ENCODE measurements at places on chromosomes 4 and X.
A peak's percentile ranks its signal among the peaks of the same experiment; 100 is the strongest.

DNA sequence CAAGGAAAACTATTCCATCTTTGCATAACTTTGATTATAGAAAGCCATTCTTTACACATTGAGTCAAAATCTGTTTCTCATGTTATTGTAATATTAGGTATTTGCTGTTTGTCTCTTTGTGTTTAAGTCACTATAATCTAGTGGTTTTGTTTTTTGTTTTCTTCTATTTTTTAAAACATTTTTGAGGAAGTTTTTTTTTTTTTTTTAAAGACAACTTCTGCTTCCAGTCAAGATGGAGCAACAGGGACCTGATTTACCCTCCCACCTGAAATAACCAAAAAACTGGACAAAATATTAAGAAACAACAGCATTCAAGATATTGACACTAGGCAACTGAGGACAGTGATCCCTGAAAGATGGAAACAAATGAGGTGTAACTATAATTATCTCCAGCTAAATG, 18.4 kb upstream of the NSUN7 start:
- DNase-seq = no peak

DNA sequence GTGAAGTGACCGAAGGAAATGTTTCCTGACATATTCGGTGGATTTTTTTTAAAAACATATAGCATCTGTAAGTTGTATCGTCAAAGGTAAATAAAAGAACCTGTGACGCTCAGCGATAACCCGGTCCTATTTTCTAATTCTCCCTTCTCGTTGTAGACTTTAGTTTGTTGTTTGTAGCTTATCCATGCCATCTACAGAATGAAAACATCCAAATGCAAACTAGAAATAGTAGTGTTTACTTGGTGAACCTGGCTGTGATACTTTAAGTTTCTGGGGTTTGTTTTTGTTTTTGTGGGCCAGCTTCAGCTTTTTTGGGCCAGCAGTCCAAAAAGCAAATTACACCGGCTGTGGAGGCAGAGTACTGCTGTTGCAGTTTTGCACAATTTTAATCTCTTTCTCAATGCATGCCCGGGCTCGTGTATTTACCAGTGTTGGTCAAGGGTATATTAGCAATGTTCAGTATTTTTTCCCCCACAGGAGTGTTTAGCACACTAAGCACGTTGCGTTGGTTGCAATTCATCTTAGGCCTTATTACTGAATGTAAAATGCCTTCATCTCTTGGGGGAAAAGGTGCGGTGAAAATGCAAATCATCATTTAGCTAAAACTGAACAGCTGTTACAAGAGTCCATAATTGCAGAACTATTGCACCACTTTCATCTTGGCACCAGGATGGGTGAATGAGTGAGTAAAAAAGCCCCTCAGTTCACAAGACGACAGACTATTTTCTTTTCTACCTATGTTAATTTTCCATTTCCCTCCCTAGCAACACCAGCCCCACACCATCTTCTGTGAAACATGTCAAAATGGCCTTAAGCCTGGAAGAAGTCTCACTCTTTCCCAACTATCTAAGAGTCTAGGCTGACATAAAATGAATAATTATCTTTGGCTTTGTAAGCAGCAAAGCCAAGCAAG, 1.7 kb upstream of the CNOT6L start:
- DNase-seq = peak; percentile 12

GRCh38 chrX:101931488-101932248, at the start of gene ZMAT1:
ZMAT1 (minus strand) TSS chrX:101932027; CDS start chrX:101932008, 19 bp downstream.
- DNase-seq = peak; percentile 62

GRCh38 chr4:174912919-174913543, 5.1 kb upstream of the ADAM29 start:
- DNase-seq = no peak

- DNase-seq = no peak
These were observed 653.8 kb upstream of the CPEB2 start for GRCh38 chr4:14348506-14348905.

DNA sequence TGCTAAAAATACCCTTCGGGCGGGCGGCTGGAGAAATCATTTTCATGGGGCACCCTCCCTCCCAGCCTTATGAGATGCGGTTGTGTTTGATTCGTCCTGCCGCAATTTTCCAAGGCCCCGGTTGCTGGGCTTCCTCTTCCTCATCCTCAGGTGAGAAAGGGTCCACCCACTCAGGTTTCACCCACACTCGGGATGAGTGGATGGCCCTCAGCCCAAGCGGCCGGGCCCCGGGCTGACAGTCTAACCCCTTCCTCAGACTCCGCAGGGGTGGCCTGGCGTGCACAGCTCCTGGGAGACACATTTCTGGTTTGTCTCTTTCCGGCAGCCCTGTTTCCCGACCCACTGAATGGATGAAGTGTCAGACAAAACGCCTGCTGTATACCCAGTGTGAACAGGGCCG, 116.5 kb upstream of the LRPAP1 start:
- no peak for DNase-seq

GRCh38 chr4:148116264-148116663, 325.9 kb downstream of the NR3C2 start:
- no peak for DNase-seq

DNA sequence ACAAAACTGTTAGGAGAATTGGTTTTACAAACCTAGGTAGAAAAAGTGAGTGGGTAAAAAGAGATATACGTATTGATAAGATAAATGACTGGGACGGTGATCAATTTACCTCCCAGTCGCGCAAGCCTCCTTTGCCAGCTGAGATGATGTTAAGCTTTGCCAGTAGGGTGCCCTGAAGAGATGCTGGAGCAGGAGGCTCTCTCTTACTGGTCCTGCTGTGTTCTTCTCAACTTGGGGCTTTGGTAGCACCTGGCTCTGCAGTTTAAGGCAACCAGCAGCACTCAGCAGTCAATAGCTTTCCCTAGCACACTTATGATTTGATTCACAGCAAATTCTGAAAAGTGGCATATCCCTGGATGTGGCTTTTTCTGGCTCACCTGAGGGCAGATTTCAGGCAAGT, 1461.7 kb downstream of the ADGRL3 start:
- no peak for DNase-seq

GRCh38 chrX:14873676-14874049, 442 bp downstream of the MOSPD2 start:
- no peak for DNase-seq

DNA sequence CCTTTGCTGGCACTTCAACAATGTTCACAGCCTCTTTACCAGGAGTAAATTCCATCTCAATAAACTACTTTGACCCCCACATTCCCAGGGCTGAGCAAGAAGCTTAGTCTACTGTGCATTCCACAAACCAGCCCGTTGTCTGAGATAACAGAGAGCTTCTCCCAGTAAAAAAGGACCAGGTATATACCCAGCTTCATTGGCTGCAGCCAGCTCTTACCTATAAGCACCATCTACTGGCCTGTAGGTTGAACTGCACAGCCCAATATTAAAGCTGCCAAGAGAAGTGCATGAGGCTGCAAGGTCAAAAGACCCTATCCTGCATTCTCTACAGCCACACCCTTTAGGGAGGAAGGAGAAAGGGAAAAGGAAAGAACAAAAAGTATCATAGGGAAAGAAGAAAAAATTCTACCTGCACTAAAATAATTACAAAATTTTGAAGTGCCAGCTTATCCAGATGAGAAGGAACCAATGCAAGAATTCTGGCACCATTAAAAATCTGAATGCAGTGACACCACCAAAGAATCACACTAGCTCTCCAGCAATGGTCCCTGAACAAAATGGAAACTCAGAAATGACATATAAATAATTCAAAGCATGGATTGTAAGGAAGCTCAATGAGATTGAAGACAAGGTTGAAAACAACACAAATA, 45.7 kb upstream of the INTU start:
- no peak for DNase-seq

DNA sequence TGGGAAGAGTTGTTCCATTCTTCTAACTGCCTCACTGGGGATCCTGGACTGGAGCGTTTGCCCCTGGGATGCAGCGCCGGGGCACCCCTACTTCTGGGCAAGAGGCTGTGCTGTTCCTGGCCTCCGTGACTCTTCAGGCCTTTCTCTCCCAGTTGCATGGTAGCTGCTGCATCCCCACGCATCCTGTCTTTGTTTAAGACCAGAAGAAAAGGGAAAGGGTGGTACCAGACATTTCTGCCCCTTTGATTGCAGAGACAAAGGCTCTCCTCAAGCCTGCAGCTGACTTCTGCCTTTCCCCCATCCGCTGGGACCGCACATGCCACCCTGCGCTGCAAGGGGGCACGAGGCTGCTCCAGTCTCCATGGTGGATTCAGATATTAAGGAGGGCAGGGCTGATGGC, 70.4 kb downstream of the SHROOM2 start:
- no peak for DNase-seq

DNA sequence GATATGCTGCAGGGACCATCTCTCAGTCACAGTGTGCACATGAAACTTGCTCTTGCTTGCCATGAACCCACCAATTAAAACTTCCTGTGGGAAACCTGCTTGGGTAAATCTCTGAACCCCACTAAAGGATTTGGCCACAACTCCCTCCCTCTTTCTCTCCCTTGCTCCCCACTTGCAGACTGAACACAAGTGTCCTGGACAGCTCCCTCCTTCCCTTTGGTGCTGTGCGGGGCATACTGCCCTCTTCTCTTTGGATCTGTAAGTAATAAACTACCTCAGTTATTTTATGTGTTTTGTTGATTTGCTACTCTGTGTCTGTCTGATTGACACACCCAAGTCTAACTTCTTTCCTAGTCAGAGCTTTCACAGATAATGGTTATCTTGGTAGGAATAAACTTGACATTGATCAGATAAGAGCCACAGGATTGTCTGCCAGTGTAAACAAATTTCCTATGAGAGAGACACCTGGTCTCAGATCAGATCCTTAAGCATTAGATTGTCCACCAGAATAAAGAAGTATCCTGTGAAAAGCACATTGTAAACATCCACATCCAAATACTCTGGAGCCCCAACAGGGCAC, 41.8 kb downstream of the SULT1E1 start:
- DNase-seq = no peak

GRCh38 chr4:145734576-145735346, 54.8 kb downstream of the C4orf51 start:
- DNase-seq = no peak

DNA sequence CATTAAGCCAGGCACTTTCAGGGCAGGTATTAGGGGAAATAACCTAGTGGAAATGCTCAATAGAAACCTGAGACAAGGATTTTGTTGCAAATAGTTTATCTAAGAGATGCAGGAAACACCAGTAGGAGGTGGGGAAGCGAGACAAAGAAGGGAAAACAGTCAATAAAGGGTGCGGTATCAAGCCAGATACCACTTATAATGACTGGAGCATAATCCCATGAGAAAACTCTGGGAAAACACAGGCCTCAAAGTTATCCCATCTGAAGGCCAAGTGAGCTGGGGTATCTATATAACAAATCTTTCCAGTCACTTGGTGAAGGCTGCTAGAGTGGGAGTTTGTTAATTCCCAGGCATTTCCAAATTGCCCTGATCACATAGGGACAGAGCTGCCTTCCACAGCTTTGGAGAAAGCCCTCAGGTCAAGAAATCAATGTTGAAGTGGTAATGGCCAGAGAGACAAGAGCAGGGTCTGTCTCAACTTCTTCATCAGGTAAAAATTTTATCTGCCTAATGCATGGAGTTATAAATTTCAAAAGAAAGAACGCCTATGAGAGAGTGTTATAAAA, 9.8 kb upstream of the HMGB2 start:
- no peak for DNase-seq

DNA sequence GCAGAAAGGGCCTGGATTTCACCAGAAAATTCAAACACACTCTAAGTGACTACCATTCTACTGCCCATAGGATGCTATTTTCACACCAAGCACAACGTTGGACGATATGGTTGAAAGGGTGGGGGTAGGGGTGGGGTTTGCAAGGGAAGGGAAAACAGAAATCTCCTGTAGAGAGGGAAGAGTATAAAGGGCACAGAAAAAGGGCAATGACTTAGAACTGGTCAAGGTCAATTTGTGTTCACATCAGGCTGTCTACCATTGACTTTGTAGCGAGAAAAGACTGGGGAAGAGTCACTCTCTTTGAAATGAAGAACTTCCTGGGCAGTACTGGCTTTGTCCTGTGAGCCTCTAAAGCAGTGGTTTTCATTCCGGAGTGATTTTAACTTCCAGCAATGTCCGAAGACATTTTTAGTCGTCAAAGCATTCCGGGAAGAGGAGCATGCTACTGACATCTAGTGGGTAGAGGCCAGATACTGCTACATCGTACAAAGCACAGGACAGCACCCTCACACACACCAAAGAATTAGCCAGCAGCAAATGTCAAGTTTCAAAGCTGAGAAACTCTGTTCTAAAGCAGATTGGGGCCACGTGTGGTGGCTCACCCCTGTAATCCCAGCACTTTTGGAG, 48.4 kb upstream of the SLC7A3 start:
- DNase-seq = no peak

DNA sequence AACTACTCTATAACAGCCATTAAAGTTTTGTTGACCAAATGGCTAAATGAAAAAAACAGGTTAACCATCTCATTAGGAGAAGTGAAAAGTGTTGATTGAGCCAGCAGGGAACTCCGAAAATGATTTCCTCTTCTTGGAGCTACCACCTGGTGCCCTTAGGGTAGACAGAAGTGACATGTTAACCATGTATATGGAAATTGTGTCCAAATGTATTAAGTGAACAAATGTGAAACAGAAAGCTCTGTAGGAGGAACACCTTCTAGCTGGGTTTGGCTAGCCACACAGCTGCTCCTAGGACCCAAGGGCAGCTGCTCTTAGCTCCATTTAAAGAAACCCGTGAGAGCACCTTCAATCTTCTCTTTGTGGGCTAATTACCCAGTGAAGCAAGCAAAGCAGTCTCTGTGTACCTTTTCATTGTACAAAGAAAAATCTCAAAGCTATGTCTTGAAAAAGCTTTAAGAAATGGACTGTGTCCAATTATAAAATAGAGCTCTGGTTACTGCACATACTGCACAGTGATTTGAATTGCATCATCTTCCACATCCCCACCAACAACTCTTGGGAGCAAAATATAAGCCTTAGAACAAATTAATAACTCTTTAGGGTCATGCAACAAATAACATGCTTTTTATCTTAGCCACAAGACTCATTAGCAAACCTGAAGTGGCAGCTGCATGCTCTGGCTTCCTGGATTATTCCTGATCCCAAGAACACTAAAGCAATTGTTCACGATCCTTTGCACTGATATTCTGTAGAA, 59.2 kb upstream of the PARM1 start:
- no peak for DNase-seq

DNA sequence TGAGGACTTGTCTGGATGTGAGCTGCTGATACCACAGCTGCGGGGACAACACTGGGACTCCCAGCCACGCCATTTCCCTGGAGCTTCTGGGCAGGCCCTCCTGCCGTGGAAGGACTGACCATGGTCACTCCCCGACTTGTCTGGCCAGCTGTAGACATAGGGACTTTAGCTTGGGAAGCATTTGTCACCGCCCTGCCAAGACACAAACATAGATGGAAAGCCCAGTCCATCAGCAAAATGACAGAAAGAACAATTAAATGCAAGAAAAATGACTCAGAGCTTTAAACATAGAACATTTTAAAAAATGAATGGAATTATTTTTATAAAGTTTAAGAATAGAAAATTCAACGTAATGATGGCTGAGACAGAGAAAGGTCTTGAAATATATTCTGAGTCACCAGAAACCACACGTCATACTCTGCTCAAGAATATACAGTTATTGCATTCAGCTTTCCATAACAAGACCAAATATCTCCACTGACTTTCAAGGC, 107.6 kb upstream of the CBR4 start:
- DNase-seq = no peak

All from hypothalamus (tissue), 51 donors.